OCI-LY7 (cell line): ENCODE measurements at places on chromosomes 13 and 19.

GRCh38 chr13:112014857-112015256 is 52.1 kb upstream of the SOX1 start:
- DNase-seq, result no peak

GRCh38 chr19:14979476-14980255 is at the start of gene SLC1A6:
Gene SLC1A6 (minus strand): TSS chr19:14979864. CDS start chr19:14972910, 6,954 bp downstream.
- DNase-seq, result no peak

DNA sequence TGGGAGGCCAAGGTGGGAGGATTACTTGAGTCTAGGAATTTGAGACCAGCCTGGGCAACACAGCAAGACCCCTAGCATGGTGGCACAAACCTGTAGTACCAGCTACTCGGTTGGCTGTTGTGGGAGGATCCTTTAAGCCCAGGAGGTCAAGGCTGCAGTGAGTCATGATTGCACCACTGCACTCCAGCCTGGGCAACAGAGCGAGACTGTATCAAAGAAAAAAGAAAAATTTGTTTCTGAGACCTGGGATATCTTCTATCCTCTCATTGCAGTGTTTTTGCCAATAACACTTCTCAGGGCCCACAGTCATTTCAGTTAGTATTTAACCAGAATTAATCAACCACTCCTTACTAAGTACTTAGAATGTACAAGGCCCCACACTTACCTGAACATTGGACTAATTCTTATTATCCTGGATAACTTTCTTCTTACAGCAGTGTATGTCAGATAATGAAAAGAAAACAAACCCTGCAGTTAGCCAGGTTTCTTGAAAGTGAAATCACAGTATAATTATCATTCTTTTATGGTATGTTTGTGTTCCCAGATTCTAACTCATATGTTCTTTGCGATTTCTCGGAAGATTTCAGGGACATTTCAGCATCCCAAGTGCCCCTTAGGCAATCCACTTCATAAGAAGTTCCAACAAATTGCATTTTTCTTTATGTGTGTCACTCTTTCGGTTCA is 75.6 kb upstream of the KLF5 start:
- no peak for DNase-seq

DNA sequence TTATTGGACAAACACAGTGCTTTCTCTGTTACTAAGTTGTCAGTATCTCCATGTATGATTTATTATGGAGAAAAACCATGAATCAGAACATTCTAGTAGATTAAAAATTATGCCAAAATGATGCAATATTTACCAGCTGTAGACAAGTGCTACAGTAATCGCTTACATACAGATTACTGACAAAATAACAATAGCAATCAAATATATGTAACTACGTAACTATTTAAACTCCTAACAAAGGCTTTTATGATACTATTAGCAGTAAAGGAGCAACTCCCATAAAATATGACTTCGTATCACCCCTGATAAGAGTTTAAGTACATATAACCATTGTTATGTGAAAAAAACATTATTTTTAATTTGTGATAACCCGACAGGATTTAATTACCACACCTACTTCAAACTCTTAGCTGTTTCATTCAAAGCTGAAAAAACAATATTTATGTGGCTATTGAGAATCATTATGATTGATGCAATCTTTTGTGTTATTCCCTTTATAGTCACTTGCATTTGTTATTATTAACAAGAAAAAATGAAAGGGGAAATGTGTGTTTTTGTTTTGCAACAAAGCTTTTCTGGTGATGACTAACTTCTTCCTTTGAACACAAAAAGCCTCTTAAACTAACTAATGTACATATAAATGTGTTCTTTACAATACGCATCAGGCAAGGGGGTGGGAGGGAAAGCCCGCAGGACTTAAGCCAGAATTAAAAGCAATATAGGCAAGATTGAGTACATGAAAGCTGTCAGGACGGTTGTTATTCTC is 147.4 kb downstream of the ABCC4 start:
- no peak for DNase-seq

- DNase-seq, result peak; percentile 63
These were observed 8.3 kb downstream of the TNFRSF19 start for GRCh38 chr13:23578411-23579071.

GRCh38 chr13:24827799-24828198 is 63.8 kb downstream of the RNF17 start:
- DNase-seq, result no peak

DNA sequence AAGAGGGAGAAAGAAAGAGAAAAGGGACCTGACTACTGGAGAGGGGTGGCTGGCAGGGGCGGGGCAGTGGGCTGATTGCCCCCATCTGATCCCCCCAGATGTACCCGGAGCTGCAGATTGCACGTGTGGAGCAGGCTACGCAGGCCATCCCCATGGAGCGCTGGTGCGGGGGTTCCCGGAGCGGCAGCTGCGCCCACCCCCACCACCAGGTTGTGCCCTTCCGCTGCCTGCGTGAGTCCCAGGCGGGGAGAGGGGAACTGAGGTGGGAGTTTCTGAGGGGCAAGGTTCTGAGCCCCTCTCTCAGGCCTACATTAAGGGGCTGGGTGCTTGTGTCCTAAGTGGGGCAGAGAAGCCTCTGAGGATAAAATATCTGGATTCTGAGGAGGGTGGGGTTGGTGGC is 2.4 kb downstream of the APLP1 start:
- DNase-seq, result no peak

- no peak for DNase-seq
These were observed 2662.4 kb upstream of the PCDH20 start for GRCh38 chr13:64078025-64078424.

- no peak for DNase-seq
These were observed 140.2 kb downstream of the TNFSF13B start for GRCh38 chr13:108409730-108410129.

- no peak for DNase-seq
These were observed 411.7 kb downstream of the FGF9 start for GRCh38 chr13:22082437-22083100.

GRCh38 chr13:43088093-43088511 is 64.7 kb downstream of the DNAJC15 start:
- no peak for DNase-seq

DNA sequence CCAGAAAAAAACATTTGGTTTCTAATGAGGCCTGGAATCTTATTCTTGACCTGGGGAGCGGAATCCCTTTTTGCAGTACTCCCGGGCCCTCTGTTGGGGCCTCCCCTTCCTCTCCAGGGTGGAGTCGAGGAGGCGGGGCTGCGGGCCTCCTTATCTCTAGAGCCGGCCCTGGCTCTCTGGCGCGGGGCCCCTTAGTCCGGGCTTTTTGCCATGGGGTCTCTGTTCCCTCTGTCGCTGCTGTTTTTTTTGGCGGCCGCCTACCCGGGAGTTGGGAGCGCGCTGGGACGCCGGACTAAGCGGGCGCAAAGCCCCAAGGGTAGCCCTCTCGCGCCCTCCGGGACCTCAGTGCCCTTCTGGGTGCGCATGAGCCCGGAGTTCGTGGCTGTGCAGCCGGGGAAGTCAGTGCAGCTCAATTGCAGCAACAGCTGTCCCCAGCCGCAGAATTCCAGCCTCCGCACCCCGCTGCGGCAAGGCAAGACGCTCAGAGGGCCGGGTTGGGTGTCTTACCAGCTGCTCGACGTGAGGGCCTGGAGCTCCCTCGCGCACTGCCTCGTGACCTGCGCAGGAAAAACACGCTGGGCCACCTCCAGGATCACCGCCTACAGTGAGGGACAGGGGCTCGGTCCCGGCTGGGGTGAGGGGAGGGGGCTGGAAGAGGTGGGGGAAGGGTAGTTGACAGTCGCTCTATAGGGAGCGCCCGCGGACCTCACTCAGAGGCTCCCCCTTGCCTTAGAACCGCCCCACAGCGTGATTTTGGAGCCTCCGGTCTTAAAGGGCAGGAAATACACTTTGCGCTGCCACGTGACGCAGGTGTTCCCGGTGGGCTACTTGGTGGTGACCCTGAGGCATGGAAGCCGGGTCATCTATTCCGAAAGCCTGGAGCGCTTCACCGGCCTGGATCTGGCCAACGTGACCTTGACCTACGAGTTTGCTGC is at the start of gene ICAM4:
ICAM4 (plus strand) TSS at position 153 of the 935 bp plus-strand sequence; CDS start at position 211, 58 bp downstream.
- peak; percentile 27 for DNase-seq

- no peak for DNase-seq
These were observed 1.3 kb downstream of the NTN5 start for GRCh38 chr19:48671446-48671995.

DNA sequence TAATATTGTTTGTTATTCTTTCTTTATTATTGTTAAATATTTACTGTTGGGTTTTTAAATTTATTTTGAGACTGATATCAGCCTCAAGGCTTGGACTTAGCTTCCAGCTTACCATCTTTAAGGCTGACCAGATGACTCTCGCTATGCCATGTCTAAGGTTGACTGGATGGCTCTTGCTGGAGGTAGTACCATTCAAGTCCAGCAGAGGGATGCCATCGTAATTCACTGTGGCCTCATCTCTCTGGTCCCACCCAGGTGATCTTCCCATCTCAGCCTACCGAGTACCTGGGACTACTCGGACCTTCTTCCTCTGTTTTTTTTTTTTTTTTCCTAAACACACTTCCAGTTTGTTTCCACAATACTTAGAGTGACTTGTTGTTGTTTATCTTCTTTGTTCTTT is 41.7 kb upstream of the ZNF91 start:
- DNase-seq, result peak; percentile 39

- no peak for DNase-seq
These were observed 60.9 kb upstream of the RANBP3 start for GRCh38 chr19:6038634-6039405.

DNA sequence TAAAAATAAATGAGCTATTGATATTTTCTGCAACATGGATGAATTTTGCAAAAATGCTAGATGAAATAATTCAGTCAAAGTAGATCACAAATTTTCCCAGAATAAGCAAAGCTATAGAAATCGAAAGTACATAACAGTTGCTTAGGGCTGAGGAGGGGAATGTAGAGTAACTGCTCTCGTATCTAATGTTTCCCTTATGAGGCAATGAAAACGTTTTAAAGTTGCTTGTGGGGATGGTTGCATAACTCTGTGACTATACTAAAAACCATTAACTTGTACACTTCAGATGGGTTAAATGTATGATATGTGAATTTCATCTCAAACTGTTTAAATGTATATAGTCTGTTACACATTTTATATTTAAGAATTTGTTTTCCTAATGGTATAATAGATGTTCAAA is 231.7 kb downstream of the GGACT start:
- DNase-seq, result no peak

GRCh38 chr19:28715157-28715556 is 497.8 kb downstream of the UQCRFS1 start:
- DNase-seq, result no peak

- no peak for DNase-seq
These were observed 21.2 kb upstream of the SCEL start for GRCh38 chr13:77514336-77514726.

- DNase-seq, result no peak
These were observed 36.6 kb upstream of the ZNF429 start for GRCh38 chr19:21468791-21469190.

DNA sequence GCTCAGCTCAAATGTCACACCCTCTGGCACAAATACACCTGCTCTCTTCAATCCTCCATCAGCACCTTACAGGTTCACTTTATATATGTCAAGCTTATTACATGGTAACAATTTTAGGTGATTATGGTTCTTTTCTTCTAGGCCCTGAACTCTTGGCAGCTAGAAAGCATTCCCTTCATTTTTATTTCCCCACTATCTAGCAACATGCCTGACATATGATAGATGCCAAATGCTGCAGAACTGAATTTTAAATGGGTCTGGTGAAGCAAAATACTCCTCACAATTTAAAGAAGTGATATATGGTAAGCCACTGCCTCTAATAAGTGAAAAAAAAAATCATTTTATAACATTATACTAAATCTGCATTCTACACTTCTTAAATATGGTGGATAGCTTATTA is 95.2 kb downstream of the USP12 start:
- DNase-seq, result no peak

- DNase-seq, result no peak
These were observed 877.2 kb upstream of the PCDH20 start for GRCh38 chr13:62292714-62293480.

DNA sequence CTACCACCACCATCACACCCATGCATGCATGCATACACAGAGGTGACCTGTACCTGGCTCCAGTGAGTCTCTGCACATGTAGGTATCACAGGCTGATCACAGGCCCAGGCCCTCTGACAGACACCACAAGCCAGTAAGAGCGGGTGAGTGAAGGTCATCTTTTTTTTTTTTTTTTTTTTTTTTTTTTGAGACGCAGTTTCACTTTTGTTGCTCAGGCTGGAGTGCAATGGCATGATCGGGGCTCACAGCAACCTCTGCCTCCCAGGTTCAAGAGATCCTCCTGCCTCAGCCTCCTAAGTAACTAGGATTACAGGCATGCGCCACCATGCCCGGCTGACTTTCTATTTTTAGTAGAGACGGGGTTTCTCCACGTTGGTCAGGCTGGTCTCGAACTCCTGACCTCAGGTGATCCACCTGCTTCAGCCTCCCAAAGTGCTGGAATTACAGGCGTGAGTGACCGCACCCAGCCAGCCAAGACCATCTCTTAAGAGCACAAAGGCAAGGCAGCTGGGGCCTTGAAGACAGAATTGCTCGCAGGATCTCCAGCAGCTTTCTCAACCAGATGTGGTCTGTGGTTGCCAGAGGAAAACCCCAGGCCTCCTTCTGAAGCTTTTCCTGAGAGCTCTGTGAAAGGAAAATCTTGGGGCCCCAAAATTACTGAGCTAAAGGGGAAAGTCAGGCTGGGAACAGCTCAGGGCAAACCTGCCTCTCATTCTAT is 3.2 kb upstream of the NKG7 start:
- DNase-seq, result no peak

DNA sequence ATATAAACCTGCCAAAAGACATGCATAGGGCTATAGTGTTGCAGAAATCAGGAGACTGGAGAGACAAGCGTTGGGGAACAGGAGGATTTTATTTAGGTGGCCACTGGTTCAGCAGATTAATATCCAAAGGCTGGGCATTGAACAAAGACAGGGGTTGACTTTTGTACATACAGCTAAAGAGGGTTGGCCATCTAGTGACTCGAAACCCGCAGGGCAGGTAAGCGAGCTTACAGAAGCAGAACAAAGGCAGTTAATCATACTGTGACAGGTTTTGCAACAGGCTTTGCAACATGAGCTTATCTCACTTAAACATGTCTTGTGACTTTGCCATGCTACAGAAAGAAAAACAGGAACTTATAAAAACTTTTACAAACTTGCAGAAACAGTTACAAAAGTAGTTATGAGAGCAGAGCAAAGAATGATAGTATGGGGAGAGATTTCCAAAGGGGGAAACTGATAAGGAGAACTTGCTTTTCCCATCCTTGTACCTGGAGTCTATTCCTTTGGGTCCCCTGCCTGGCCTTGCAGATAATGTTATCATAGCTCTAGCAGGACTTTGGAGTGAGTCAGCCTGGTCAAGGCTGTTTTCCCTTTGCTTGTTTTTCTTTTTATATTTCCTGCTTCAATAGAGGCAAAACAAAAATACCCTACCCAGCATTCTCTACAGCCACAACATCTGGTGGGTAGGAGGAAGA is 234.2 kb downstream of the PCDH17 start:
- DNase-seq, result no peak
